Activated CD4-positive, alpha-beta T cell treated with anti-CD3 and anti-CD28 coated beads, Interleukin-2, amount 10 ng/mL, durations not matched to agents 24 days and 14 days (primary cell): ENCODE measurements at places on chromosomes 4 and X. TPM values are rescaled to one million over a fixed set of nuclear protein-coding genes. Genes with fewer than 3 reads are reported as not detected.
A peak's percentile ranks its signal among the peaks of the same experiment; 100 is the strongest.

DNA sequence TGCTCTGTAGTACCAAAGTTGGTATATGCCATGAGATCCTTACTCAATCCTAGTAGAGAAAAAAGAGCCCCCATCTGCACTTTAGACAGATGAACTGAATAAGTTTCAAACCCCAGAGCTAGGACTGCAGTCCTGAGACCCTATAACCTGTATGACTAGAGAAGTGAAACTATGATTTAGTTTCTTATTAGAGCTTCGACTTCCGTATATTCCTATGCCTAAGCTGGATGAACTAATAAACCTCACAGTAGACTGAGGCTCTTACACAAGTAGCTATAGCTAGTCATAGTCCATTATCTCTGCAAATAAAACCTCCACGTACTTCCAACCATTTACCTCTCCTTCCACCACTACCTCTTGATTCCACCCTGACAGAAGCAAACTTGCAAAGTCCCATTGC, 6.3 kb upstream of the OTUD4 start:
- H3K27ac ChIP-seq: no peak overlapping the region
- H3K4me3 ChIP-seq: no peak overlapping the region
- H3K27me3 ChIP-seq: peaks cover 18% of the 10 kb centered on the region
- peaks cover 5% of the 10 kb centered on the region for H3K4me1 ChIP-seq

GRCh38 chrX:44871114-44871645, 1.8 kb upstream of the KDM6A start:
- H3K36me3 ChIP-seq: peaks cover 2% of the 10 kb centered on the region
- peak overlapping the region; percentile 62 for H3K27ac ChIP-seq
- peaks cover 6% of the 10 kb centered on the region for H3K4me1 ChIP-seq
- H3K4me3 ChIP-seq: peak overlapping the region; percentile 68

- no peak overlapping the region for H3K4me3 ChIP-seq
- H3K4me1 ChIP-seq: no peaks in the 10 kb centered on the region
- no peak overlapping the region for H3K27ac ChIP-seq
- H3K36me3 ChIP-seq: no peaks in the 10 kb centered on the region
- no peaks in the 10 kb centered on the region for H3K27me3 ChIP-seq
Observed at GRCh38 chrX:30301963-30302362, 7.2 kb downstream of the NR0B1 start.

Gene SLC34A2
- not detected in 2 replicates for total RNA-seq

Gene DACH2
- not detected in 2 replicates for total RNA-seq
